ENCODE measurements at places on chromosomes 1 and 21. TPM values are rescaled to one million over a fixed set of nuclear protein-coding genes. Genes with fewer than 3 reads are reported as not detected.

- no peak for DNase-seq
Measured at GRCh38 chr1:17892851-17893250, 137.7 kb downstream of the ACTL8 start.

Gene FMO4
- total RNA-seq, result 4.3 TPM

- peak; percentile 22 for DNase-seq
Measured at GRCh38 chr1:30416221-30416820, 307.1 kb downstream of the MATN1 start.

- DNase-seq, result no peak
Measured at GRCh38 chr1:113809670-113810602, 2.3 kb downstream of the RSBN1 start.
